ENCODE measurements at places on chromosomes 1 and 21.

DNA sequence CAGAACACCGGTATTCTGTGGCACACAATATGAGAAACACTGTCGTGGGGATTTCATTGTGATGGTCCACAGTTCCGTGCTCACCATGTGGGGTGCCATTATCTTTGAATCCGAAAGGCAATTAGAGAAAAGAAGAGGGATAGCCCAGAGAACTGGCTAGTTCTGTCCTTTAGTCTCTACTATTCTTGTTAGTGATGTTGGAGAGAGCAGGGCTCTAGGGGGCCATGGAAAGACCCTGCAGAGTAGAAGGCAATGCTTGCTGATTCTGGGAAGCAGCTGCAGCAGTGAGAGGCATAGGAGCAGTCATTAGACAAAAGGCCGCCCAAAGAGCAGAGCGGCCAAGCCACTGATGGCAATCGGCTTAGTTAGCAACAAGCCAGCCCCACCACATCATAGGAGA is 146.3 kb downstream of the TSEN15 start:
- DNase-seq: no peak

DNA sequence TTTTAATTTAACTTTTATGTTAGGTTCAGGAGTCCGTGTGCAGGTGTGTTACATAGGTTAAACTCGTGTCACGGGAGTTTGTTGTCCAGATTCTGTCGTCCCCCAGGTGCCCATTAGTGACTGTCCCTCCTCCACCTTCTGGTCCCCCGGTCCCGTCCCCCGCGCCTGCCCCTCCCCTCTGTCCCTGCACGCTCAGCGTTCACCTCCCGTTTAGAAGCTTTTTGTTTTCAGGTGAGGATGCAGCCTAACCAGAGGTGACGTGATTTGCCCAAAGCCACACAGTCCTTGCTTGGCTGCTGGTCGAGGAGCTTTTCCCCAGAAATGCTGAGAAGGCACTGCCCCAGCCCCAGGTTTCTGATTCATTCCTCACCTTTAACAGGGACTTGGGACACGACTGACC is 844 bp downstream of the C1orf146 start:
- no peak for DNase-seq

DNA sequence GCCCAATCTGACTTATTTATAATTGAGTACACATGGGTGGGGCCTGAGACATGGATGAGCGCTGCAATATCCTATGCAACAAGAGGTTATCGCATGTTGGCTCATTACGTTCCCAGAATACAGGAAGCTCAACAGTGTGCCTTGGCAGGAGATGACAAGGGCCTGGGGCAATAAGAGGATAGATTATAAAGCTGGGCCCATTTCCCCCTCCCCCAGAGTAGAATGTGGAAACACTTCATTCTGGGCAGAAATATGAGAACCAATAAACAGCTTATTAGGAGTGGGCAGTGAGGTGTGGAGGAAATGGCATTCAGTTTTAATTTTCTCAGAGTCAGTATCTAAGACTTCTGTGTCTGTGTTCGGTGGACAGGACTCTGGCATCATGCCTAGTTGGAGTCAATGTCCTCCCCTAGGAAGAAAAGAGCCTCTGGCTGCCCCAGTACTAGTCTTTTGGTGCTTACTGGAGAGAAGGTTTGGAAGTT is 92.8 kb downstream of the PIK3R3 start:
- DNase-seq: no peak

DNA sequence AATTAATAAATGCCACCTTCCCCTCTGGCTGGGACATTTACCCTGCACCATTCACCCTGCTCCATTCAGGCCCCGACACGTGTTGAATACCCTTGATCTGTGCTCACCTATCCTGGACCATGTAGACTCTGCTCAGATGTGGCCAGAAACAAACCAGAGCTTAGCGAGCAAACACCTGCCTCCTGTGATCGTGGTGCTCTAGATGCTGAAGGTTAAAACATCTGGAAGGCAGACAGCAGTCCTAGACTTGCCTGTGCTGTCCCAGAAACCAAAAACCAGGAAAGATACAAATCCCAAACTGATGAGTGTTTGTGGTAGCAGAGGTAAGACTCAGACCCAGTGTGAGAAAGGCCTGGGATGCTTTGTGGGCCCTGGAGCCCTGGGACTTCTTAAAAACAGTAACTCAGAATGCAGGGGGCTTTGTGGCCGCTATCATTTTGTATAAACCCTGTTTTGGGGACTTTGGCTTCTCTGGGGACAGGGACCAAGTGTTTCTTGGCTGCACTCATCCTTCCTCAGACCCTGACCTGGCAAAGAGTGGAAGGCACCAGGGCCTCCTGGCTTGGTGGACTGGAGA is 99.6 kb downstream of the DMRTB1 start:
- DNase-seq: no peak

DNA sequence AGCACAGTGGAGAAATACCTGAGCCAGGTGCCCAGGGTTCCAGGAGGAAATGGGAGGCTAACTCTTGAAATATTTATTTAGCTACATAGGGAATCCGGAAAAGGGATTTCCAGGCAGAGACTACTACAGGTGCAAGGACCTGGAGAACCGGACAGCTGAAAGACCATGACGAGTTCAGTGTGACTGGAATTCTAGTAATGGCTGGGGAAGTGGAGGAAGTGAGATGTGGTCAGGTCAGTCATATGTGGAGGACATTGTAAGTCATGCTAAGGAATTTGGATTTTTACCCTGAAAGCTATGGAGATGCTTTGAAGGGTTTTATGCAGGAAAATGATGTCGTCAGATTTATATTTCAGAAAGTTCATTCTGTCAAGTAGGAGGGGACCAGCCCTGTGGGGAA is 1.8 kb downstream of the CAP1 start:
- DNase-seq: no peak

GRCh38 chr1:180802813-180803212 is 109.9 kb upstream of the KIAA1614 start:
- no peak for DNase-seq
